ENCODE measurements at places on chromosomes 1 and 21.

DNA sequence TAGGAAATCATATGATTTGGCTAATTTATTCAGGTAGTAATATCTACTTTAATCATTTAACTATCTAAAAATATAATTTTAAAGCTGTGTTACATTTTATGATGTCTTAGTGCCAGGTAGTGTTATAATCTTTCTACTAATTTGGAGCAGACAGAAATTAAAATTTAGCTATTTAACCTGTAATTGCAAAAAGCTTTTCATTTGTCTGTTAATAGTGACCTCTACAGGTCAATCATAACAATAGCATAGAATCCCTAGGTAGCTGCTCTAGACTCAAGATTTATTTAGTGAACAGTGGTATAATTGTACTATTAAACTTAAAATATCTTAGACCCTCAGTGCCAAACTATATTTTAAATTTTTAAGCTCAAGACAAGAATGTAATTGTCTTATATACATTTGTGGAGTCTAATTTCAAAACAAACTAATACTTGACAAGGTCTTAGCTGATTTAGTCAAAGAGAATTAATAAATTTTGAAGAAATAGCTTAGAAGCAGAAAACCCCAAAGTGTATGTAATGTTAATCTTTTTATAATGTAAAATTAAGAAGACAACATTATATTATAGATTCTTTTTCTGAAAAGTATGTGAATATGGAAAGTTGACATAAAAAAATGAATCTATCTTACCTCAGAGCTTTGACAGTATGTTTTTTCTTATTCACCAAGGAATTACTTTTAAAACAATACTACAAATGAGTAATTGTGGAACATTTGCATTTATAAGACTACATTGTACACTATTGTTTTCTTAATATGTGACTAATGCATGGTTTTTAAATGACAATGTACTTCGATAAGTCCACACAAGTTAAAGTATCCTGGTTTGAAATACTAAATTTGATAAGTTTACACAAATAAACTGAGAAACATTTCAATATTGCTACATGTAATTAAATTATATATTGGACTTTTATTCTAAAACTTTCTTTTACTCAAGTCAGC lies 64.1 kb upstream of the RNPC3 start:
- no peak for DNase-seq

- DNase-seq, result no peak
Measured at GRCh38 chr1:147077936-147078605, 94.2 kb downstream of the PRKAB2 start.

GRCh38 chr1:34199927-34200326 lies 23.2 kb downstream of the C1orf94 start:
- DNase-seq, result no peak

DNA sequence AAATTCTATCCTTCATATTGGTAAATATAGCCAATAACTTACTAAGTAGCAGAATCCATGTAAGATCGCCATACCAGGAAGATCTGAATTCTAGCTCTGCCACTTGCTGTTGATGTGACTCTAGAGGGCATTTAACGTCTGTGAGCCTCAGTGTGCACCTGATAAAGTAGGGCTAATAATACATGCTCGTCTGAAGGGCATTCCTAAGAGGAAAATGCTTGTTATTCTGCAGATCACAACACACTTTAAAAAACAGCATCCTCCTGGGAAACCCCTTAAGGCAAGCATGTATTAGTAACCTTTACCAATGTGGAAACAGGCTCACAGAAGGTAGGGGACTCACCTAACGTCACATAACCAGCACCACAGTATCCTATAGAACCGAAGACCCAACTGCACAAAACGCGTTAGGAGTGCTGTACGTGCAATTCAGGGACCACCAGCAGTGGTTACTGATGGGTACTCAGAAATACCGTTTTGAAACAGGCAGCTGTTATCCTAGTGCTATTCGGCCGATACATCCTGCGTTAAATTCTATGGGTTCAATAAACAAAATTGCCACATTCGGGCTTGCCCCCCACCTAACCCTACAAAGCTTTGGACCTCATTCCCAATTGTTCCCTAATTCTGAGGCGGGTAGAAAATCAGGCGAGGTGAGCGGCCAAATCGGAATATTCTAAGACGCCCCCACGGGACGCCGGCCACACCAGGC lies 758 bp downstream of the DEPDC1 start:
- no peak for DNase-seq

- no peak for DNase-seq
Measured at GRCh38 chr1:186435336-186435735, 25.6 kb downstream of the PDC start.

DNA sequence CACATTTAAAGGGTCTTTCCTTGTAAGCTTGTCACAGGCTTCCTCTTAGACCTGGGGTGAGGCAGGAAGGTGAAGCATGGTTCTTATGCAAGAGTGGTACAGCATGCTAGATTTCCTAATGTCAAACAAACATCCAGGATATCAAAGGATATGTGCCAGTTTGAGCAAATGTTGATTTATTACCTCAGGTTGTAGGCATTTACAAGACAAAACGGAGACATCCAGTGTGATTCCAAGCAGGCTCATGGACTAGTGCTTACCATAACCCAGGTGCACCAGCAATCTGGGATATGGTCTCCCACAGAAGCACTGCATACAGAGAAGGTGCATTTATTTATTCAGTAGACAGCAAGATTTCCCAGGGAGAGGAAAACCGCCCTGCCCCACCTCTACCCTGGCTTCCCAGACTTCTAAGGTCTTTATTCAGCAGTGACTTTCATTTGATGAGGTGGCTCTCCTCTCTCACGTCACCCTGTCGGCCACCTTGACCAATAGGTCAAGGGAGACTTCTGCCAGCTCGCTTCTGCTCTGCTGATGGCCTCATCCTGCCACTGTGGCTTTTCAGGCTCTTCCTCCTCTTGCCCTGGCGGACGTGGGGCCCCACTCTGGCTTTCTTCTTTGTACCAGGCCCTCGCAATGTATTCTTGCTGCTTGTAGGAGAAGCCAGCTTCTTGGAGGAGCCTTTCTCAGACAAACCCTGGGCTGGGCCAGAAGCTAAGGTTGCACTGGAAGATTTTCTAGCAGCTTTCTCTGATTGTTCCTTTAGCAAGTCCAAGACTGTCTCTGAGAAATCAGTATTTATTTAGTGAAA lies 25.6 kb downstream of the HHIPL2 start:
- no peak for DNase-seq

GRCh38 chr1:83641796-83642443 lies 357.0 kb downstream of the TTLL7 start:
- DNase-seq, result no peak

- DNase-seq, result no peak
Measured at GRCh38 chr1:211543025-211543424, 35.9 kb downstream of the SLC30A1 start.

DNA sequence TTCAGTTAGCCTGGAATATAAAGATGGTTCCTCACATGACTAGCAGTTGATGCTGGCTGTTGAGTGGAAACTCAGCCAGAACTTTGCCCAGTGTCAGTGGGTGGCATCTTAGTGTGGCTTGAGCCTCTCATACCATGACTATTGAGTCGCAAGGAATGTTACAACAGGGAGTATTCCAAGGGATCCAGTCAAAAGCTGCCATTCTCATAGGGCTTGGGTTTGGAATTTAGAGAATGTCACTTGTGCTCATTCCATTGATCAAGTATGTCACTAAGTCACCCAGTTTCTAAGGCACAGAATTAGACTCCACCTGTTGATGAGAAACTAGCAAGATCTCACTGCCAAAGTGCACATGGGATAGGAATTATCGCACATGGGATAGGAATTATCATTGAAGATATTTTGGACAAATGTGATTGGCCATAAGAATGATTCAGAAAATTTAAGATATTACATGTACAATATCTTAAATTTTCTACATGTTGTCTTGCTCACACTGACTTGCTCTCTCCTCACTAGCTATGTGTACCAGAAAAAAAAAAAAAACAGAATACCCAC lies 1290.7 kb upstream of the ADGRL2 start:
- DNase-seq, result no peak

GRCh38 chr1:237763751-237764150 lies 127.0 kb downstream of the ZP4 start:
- no peak for DNase-seq

DNA sequence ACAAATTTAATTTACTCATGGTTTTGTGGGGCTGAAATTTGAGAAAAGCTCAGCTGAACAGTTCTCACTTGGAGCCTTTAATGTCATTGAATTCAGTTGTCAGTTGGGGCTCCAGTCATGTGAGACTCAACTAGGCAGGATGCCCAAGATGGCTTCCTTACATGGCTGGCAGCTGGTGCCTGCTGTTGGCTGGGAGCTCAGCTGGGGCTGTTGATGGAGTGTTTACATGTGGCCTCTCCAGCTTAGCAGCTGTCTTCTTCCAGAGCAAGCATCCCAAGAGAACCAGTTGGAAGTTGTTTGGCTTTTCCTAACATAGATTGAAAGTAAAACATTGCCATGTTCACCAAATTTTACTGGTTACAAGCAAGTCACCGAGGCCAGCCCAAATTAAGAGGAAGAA lies 81.8 kb upstream of the KCNA3 start:
- DNase-seq, result no peak

DNA sequence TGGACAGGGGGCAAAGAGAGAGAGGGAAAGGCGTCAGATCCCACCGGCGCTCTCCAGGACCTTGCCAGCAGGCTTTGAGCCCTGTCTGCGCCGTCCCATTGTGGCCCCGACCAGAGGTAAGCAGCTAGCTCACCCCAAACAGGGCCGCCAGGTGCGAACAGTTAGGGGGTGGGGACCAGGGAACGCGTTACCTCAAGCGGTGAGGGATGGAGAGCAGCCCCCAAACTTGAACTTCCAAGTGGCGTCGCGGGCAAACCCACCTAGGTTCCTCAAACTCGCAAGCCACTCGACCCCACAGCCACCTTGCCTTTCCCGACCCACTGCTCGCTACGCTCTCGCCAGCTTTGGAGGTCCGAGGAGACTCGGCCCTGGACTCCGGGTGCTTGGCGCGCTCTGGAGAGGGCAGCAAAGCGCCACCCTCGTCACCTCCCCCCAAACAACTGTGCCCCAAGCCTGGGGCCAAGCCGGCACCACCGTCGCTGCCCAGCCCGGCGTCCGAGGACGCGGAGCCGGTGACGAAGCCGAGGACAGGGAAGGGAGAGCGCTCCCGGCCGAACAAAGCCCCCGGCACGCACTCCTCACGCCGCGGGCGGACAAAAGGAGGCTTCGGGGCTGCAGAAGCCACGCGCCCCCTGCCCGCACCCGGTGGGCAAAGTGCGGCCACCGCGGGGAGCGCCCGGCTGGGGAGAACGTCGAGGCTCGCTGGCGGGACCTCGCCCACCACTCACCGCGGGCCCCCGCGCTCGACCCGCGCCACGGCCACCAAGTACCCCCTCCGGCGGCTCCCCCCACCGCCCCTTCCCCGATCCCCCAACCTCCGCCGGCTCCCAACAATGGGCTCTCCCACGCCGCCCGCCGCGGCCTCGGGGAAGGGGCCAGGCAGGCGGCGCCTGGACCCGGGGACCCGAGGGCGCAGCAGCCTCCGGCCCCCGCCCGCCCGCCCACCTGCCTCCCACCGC lies 976 bp downstream of the SSBP3 start:
- DNase-seq, result no peak

DNA sequence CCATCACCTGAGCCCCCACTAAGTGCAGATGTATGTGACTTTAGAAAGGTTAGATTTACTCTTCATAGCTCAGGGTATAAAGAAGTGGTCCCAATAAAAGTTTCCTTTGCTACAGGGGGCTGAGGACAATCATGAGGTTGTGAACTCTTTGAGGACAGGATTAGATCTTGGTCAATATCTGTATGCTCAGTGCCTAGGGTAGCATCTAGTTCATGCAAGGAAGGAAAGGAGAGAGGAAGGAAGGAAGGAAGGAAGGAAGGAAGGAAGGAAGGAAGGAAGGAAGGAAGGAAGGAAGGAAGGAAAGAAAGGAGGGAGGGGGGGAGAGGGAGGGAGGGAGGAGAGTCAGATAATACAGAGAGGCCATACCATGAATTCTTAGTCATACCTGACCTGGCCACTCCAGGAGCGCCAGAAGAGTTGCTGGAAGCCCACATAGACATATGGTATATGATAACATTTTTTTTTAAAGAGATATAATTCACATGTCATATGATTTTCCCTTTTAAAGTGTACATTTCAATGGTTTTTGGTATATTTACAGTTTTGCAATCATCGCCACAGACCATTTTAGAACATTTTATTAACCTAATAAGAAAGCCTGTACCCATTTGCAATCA lies 9.7 kb upstream of the CSRP1 start:
- no peak for DNase-seq

DNA sequence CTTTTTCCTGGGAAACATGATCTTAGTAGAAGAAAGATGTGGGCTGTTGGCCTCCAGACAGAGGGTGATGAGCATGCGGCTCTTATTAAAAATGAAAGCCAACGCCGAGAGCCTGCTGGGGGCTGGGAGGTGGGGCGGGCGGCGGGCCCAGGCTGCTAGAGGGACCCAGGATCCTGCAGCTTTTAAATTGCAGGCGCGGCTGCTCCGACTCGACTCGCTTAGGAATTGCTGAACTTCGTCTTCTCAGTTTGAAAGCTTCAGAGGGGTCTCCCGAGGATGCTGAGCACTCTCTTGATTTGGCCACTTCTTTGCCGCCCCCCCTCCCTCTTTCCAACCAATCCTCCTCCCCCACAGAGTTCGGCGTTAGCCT lies 1.2 kb downstream of the AGPAT3 start:
- peak; percentile 45 for DNase-seq

- DNase-seq, result no peak
Measured at GRCh38 chr1:178118524-178118923, 24.6 kb downstream of the RASAL2 start.

DNA sequence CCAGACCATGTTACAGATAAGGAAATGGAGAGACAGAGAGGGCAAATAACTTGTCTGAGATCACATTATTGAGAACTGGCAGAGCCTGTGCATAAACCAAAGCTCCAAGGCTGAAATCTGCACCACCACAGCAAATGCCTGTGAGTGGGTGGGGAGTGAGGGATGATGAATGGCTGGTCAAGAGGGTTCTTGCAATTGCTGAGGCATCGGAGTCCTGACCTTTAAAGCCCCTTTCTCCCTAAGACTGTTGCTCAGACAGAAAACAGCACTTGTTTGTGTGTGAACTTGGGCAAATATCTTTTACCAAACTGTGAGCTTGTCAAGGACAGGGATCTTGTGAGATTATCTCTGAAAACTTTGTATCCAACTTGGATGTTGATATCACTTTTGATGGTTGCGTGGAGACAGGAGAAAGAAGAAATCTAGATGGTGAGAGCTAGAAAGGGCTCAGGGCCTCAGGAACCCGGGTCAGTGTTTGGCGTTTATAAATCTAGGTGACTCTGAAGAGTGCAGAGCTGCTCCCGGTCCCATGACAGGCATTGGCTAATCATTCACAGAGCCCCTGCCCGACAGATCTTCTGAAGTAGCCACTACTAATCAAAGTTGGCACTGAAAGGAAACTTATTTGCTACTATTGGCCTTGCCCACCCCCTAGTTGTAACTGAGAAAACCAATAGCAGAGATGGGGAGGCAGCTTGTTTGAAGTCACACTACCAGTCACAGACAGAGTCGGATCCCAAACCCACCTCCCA lies 122.3 kb downstream of the FOXD2 start:
- no peak for DNase-seq

All from amniotic stem cell (primary cell).